ENCODE measurements at places on chromosomes 7 and 10.

GRCh38 chr7:21059069-21059468, 272.4 kb upstream of the SP8 start:
- DNase-seq: no peak

DNA sequence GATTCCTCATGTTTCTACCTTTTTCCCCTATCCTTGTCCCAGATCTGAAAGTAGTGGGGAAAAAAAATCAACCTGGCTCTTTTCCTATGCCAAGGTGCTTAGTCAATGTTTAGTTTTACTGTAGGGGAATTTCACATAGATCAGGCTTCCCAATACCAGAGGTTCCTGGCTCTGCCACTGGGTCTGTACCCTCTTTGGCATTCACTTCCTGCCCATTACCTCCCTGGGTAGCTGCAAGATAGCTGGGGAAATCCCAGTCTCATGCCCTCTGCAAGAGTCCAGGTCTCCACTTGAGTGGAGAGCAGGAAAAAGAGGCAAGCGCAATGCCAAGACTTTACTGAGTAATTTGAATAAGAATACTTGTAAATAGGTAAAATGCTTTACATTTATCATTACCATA, 3.5 kb upstream of the BPGM start:
- no peak for DNase-seq

DNA sequence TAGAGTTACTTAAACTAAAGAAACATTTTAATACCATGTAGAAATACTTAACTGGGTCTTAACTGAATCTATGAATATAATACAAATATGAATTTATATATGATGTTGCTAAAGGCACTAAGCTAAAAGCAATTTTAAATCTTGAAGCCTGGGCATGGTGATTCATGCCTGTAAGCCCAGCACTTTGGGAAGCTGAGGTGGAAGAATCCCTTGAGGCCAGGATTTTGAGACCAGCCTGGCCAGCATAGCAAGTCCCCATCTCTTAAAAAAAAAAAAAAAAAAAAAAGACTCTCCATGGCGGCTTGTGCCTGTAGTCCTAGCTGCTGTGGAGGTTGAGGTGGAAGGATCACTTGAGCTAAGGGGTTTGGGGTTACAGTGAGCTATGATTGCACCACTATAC, 95.3 kb downstream of the CCSER2 start:
- no peak for DNase-seq

DNA sequence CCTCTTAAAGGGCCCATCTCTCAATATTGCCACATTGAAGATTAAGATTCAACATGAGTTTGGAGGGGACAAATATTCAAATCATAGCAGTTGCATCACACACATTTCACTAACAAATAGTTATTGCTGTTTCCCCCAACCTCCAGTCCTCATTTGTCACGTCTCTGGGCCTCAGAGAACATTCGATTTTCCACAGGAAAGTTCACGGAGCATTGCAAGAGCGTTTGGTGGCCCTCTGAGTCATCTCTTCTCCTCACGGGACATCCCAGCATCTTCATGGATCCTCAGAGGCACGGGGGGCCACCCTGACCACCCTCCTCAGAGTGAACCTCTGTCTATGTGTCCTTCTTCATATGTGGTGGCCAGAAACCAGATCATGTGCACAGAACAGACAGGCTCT, 50.3 kb upstream of the CHST15 start:
- DNase-seq: no peak

- DNase-seq: no peak
These were observed 122.3 kb downstream of the SLIT1 start for GRCh38 chr10:97063271-97063982.

GRCh38 chr7:144517749-144518148, 114.3 kb upstream of the NOBOX start:
- DNase-seq: no peak

DNA sequence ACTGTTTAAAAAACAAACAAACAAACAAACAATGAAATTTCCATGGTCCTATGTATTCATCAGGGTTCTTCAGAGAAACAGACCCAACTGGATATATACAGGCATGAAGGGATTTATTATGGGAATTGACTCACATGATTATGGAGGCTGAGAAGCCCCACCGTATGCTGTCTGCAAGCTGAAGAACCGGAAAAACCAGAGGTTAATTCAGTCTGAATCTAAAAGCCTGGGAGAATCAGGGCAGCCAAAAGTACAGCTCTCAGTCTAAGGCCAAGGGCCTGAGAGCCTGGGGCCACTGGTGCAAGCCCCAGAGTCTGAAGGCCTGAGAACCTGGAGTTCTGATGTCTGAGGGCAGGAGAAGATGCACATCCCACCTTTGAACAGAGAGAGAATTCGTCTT, 163.5 kb downstream of the MDFIC start:
- no peak for DNase-seq

GRCh38 chr7:134654104-134654775, 7.6 kb downstream of the BPGM start:
- no peak for DNase-seq

DNA sequence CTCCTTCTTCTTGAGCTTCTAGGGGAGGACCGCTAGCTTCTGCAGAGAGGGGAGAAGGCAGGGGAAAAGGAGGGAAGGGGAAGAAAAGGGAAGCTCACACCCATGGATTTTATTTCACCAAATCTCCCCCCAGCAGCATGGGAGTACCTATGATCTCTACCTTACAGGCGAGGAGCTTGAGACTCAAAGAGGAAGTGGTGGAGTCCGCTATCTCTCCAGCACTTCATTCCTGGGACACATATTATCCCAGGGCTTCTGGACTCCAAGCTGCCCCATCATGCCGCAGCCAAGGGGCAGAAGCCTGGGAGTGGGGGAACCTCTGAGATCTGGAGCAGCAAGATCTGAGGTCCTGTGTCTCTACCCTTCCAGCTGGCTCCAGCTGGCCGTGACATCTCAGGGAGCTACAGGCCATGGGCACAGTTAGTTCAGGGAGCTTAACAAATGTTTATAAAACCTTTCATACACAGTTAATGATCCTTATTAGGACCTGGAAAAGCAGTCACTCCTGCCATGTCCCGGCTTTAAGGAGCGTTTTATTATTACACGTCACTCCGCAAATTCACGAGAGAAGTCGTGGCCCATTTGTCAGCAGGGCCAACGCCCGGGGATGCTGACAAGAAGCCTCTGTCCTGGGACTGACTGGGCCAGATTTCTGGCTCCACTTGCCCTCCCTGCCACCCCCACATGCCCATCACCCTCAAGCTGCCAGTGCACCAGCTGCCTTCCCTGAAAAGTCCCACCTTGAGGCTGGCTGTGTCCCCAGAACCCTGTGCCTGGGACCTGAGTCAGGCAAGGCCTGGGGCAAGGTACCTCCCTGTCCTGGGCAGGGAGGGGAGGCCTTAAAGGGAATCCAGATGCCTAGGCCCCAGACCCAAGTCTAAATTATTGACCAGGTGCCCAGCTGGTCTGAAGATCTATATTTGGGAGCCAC, 132.1 kb upstream of the ZMIZ1 start:
- no peak for DNase-seq

- DNase-seq: no peak
These were observed at the start of gene CYP3A7 for GRCh38 chr7:99734987-99735386. Gene CYP3A7 (minus strand): TSS chr7:99735196. CDS start chr7:99735093, 103 bp downstream.

DNA sequence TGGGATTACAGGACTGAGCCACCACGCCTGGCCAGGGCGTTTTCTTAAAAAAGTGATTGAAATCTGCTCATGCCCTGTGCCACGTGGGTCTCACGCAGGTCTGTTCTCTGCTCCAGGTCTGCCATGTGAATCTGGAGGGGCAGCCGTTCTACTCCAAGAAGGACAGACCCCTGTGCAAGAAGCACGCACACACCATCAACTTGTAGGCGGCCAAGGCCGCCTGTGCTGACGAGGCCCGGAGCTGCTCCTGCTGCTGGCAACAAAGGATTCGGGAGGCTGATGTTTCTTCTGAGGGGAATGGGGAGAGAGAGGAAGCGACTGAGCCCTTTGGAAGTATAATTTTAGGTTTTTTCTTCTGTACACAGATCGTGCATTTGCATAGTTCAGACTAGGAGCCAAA, 23.6 kb upstream of the BMPR1A start:
- DNase-seq: no peak

DNA sequence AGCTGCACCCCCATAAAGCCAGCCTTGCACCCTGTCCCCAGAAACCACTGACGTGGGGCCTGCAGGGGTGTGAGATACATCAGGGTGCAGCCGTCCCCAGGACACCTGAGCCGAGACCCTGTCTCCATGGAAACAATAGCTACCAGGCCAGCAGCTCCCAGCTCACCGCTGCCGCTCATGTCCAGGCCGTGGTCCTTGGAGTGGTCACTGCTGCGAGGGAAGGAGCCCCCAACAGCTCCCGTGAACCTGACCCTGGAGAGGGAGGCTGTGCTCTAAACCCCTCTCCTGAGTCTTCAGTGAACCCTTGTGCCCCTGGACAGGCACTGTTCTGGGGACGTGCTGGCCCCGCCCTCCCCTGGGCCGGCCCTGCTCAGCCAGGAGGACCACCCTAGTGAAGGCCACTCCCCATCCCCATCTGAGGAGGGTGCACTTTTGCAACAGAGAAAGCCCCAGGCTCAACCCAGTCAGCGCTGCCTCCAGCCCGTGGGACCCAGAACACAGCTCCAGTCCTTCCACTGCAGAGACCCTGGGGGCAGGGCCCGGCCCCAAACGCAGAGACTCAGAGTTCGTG, 19.6 kb upstream of the INPP5A start:
- DNase-seq: no peak

DNA sequence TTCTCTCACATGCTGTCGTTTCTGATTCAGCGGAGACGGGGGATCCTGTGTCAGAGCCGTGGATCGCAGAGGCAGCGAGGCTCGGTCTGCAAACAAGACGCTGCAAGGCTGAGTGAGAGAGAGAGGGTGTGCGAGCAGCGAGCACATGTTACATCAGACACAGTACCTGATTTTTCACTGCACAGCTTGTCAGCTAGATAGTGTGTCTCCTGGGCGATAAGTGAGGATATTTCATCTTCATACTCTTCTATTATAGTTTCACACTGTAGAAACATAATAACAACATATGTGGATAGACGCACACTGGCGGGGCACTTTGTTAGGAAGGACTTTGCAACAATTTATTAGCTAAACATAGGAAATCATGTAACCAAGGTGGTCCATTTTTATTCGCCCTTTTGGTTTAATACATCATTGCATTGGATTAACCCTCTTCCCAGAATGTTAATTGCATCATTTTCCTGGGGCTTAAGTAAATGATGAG, 39.5 kb downstream of the CNPY1 start:
- DNase-seq: no peak

- DNase-seq: no peak
These were observed 42.2 kb downstream of the RUNDC3B start for GRCh38 chr7:87670372-87670771.

DNA sequence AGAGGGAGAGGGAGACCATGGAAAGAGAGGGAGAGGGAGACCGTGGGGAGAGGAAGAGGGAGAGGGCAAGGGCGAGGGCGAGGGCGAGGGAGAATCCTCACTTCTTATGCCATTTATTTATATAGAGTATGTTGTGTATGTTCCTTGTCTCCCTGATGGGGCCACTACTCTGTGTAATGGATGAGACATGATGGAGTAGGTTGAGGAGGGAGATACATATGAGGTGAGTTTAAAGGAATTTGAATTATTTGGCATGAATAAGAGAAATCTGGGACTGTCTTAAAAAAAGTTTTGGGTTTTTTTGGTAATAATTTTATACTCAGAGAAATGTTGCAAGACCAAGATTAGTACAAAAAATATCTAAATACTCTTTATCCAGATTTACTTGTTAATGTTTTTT, 20.1 kb downstream of the CCSER2 start:
- DNase-seq: no peak

DNA sequence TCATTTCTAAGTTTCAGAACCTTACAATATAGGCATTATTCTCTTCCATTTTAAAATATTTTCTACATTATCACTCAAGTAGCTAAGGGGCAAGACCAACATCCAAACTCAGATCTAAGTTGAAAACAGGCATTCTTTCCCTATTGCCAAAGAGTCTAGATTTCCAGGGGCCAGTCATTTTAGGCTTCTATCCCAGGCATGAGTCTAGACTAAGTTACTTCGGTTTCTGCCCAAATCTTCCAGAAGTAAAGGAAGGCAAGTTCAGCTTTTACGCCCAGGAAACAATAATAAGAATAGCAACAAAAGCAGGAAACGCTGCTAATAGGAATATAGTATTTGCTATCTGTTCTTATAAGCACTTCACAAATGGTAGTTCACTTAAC, 189.9 kb downstream of the DGKI start:
- DNase-seq: no peak

DNA sequence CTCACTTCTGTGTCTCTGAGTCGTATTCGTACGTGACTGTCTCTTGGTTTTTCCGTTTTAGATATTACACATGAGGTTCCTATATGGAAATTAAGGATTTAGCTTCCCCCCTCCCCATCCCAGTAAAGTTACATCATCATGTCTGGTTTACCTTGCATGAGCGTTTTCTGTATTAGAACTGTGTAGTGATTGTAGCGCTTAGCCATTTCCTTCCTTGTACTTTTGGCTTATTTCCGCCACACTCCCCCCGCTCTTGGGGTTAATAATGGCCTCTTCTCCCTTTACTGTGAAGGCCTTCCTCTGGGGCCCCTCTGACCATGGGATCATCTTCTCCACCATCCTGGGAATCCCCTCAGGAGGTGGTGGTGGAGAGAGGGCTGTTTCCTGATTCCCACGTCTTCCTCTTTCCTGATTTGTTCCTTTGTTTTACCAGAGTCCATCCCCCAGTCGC, 27.2 kb upstream of the AP5Z1 start:
- DNase-seq: peak; percentile 70

- peak; percentile 31 for DNase-seq
These were observed 32.2 kb upstream of the ZFAND2A start for GRCh38 chr7:1192171-1192676.

GRCh38 chr10:106958589-106959361, 205.7 kb downstream of the SORCS1 start:
- no peak for DNase-seq

GRCh38 chr10:117345143-117345542, 30.1 kb downstream of the PDZD8 start:
- DNase-seq: no peak

DNA sequence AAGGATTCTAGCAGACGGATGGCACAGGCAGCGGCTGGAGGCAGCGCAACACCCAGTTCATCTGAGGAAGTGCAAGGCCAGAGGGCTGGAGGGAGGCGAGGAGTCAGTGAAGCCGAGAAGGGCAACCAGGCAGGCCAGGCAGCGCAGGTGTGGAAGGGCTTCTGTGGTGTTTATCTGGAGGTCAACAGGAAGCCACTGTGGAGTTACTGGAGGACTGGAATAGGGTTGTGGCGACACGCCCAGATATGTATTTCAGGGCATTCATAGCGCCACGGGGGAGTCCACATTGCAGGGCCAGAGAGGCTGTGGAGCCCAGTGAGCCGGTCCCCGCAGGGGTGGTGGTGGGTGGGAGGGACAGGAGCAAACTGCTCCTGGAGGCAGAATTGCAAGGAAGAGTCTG, 150.6 kb downstream of the CDH23 start:
- no peak for DNase-seq

GRCh38 chr7:150421831-150422230, 28.6 kb upstream of the GIMAP8 start:
- DNase-seq: no peak

Measured in GM12865 (cell line).